ENCODE measurements at places on chromosomes 6 and 20.

GRCh38 chr6:17714879-17715851, 8.4 kb upstream of the NUP153 start:
- no peak for DNase-seq

- no peak for DNase-seq
Measured at GRCh38 chr20:24572862-24573261, 103.4 kb downstream of the SYNDIG1 start.

DNA sequence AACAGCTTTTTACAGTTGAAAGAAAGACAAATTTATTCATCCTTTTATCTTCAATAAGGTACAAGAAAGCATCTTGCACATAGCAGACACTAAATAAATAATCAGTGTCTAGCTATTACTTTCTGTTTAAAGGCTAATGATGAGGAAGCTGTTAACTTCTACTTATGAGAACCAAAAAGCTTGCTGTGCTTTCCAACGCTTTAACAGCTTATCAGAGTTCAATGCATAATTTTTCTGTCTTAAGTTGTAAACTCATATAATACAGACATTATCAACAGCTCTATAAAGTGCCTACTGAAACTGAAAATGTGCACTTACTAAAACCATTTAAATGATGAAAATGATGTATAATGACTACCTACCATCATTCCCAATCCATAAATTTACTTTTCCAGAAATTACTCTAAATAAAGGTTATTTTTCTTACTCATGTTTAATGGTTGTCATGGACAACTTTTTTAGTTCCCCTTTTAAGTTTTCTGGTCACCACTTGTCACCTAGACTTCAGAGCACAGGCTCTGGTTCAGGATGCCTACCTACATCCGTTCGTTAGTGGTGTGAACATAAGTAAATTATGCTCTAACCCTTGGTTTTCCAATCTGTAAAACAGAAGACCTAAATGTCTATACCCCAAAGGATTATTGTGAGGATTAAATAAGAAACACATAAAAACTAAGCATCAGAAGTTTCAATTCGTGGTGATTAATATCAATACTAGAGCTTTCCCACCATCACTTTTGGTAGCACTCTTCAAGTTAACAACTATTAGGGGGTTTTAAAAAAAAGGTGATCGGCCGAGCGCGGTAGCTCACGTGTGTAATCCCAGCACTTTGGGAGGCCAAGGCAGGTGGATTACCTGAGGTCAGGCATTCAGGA, 8.0 kb downstream of the PNISR start:
- no peak for DNase-seq

DNA sequence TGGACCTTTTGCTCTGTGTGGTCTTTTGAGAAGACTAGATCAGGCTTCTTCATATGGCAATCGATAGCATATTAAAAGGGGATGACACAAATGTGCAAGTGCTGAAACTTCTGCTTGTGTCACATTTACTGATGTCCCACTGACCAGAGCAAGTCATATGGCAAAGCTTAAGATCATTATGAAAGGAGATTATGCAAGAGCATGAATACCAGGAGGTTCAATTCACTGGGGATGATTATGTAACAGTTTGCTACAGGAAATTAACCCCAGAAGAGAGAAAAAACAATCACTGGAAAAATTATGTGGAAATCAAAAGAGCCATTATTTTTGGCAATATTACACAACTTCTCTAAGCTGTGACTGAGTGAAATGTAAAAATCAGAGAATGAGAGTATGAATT, 13.7 kb upstream of the PRDM13 start:
- no peak for DNase-seq

- DNase-seq, result no peak
Measured at GRCh38 chr6:37320646-37321045, 33.1 kb upstream of the RNF8 start.

- no peak for DNase-seq
Measured at GRCh38 chr6:106215608-106216007, 110.0 kb downstream of the ATG5 start.

DNA sequence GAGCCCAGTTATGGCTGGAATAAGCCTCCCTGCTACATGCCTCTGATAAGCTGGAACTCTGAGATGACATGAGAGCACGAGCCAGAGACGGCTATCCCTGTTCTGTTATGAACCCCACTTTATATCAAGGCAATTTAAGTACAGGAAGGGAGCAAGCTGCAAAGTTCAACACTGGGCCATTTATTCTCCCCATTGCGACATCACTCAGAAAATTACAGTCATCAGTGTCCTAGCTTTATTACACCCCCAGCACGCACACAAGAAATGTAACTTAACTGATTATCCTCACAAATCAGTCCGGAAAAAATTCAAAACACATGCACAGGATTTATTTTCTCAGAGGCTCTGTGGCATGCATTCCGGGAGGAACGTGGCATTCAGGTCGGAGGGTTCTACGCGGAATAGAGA, 125.3 kb upstream of the SLC2A12 start:
- no peak for DNase-seq

DNA sequence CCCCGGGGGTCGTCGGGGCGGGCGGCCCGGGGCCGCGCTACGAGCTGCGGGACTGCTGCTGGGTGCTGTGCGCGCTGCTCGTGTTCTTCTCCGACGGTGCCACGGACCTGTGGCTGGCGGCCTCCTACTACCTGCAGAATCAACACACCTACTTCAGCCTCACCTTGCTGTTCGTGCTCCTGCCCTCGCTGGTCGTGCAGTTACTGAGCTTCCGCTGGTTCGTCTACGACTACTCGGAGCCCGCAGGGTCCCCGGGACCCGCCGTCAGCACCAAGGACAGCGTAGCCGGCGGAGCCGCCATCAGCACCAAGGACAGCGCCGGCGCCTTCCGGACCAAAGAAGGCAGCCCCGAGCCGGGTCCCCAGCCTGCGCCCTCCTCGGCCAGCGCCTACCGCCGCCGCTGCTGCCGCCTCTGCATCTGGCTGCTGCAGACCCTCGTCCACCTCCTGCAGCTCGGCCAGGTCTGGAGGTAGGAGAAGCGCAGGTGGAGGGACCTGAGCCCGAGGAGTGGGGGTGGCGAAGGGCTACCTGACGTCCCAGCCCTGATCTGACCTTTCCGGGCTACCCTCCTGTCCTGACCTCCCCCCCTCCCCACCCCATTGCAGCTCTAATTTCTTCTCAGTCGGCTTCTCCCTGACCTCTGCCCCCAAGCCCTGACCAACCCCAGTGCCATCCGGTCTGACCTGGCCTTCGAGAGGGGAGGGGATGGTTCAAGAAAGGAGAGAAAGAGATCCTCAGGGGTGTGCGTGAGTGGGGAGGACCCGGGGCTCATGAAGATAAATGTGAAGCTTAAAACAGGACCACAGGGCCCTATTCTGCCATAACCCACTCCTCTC, 558 bp downstream of the XKR7 start:
- peak; percentile 86 for DNase-seq

DNA sequence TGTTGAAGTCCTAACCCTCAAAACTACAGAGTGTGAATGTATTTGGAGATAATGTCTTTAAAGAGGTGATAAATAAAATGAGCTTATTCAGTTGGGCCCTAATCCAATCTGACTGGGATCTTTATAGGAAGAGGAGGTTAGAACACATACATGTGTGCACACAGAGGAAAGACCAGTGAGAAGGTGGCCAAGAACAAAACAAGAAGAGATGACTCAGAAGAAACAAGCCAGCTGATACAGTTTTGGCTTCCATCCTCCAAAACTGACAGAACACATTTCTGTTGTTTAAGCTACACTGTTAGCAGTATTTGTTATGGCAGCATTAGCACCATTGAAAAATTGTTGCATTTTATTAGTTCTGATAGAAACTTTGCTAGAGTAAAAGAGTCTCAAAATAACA, 609.3 kb upstream of the IMPG1 start:
- DNase-seq, result no peak

DNA sequence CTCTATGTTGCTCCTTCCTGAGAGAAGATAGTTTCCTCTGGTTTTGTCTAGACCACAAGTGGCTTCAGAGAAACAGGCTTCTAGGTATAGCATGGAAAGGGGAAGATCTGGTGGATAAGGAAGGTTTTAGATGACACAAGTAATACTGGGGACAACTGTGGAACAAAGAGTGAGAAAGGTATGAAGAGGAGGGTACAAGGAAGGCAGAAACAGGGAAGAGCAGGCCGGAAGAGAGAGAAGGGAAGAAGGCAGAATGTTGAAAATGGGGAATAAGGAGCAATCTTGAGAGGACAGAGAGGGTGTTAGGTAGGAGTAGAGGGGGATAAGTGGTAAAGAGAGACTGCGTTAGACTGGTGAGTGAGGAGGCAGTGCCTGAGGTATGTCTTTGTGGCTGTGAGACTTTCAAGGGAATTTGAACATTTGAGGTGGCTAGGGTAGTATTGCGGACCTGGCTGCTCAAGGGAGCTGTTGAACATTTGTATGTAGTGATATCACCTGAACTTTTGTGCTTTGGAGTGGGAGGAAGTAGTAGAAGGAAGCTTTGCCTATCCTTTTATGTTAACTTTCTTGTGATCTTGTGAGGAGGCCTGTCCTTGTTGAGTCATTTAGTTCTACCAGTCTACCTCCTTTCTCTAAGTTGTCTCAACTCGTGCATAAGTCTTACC, 69.5 kb downstream of the FOXO3 start:
- DNase-seq, result no peak

- DNase-seq, result no peak
Measured at GRCh38 chr20:60718743-60719480, 533.1 kb upstream of the CDH4 start.

DNA sequence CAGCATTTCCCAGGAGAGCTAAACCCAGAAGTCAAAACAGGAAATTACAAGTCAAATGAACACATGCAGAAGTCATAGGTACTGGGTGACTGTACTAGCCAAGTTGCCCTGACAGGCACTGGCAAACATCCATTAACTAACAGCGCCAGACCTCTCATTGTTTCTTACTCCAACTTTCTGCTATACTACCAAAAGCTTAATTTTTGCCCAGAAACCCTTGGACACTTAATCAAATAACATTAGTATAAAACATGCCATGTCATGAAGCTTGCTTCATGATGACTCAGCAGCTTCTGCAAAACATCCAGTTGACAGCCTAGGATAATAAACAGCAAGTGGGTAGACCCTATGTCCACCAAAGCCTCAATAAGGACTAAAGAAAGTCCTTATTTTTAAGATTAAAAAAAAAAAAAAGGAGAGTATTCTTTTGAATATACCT, 3.5 kb downstream of the NUP153 start:
- DNase-seq, result no peak

- no peak for DNase-seq
Measured at GRCh38 chr20:6866741-6867140, 99.3 kb downstream of the BMP2 start.

GRCh38 chr20:38680500-38681306, 43.6 kb upstream of the SLC32A1 start:
- DNase-seq, result no peak

DNA sequence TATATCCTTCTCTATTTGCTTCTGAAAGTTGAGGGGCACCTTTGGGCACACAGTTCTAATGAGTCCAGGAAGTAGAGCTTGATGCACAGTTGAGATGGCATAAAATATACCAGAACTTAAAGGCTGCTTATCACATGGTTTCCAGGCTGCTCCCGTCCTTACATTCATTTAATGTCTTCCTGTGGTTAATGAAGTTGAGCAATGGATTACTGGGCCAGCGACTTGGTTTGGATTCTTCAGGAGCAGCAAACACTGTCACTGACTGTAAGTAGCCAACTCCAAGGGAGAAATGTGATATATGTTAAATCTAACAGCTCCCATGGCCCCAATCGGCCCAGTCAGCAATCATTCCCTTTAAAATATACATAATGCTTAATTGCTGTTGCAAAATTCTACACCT, 9.0 kb upstream of the TSHZ2 start:
- no peak for DNase-seq

DNA sequence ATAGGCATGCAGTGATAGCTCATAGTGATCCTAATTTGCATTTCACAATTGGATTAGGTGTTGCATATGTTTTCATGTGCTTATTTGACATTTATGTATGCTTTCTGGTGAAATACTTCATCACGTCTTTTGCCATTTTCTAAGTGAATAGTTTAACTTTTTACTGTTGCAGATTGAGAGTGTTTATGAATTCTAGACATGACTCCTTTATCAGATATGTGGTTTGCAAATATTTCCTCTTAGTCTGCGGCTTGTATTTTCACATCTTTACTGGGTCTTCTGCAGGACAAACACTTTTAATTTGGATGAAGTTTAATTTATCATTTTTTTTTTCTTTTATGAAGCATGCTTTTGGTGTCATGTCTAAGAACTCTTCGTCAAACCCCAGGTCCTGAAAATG, 39.2 kb downstream of the CCN2 start:
- DNase-seq, result no peak

DNA sequence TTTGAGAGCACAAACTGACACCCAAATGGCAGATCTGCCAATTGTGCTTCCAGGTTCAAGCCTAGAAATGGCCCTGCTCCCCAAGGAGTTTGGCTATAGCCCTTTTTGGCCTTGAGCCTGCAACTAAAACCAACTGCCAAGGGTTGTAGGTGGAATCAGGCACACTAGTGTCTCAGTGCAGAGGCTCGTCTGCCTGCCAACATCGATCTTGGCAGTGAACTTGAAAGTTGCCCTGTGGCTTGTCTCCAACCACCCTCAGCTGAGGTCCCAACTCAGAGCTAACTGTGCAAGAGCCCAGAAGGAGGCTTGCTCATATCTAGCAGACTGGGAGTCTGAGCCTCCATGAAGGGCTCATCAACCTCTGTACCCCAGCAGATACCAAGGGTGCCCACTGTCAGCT, 92.7 kb upstream of the GLP1R start:
- DNase-seq, result no peak

- DNase-seq, result no peak
Measured at GRCh38 chr20:4956200-4956810, 45.0 kb downstream of the SLC23A2 start.

DNA sequence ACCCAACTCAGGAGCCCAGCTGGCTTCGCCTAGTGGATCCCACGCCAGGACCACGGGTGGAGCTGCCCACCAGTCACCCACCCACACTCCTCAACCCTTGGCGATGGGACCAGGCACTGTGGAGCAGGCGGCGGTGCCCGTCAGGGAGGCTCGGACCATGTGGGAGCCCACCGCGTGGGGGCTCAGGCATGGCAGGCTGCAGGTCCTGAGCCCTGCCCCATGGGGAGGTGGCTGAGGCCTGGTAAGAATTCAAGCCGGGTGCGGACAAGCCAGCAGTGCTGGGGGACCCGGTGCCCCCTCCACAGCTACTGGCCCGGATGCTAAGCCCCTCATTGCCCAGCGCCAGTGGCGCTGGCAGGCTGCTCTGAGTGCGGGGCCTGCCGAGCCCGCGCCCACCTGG, 123.1 kb upstream of the LGSN start:
- no peak for DNase-seq

DNA sequence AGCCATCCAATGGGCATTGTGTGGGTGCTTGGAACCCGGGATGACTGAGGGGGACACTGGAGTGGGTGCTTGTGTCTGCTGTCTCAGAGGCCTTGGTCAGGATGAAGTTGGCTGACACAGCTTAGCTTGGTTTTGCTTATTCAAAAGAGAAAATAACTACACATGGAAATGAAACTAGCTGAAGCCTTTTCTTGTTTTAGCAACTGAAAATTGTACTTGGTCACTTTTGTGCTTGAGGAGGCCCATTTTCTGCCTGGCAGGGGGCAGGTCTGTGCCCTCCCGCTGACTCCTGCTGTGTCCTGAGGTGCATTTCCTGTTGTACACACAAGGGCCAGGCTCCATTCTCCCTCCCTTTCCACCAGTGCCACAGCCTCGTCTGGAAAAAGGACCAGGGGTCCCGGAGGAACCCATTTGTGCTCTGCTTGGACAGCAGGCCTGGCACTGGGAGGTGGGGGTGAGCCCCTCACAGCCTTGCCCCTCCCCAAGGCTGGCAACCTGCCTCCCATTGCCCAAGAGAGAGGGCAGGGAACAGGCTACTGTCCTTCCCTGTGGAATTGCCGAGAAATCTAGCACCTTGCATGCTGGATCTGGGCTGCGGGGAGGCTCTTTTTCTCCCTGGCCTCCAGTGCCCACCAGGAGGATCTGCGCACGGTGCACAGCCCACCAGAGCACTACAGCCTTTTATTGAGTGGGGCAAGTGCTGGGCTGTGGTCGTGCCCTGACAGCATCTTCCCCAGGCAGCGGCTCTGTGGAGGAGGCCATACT, 49.4 kb downstream of the PYGB start:
- no peak for DNase-seq

Measured in activated CD4-positive, CD25-positive, alpha-beta regulatory T cell treated with anti-CD3 and anti-CD28 coated beads, Interleukin-2, amount 50 U/mL, for 72 hours (primary cell).